ENCODE measurements at places on chromosomes 3 and 15.
A peak's percentile ranks its signal among the peaks of the same experiment; 100 is the strongest.

DNA sequence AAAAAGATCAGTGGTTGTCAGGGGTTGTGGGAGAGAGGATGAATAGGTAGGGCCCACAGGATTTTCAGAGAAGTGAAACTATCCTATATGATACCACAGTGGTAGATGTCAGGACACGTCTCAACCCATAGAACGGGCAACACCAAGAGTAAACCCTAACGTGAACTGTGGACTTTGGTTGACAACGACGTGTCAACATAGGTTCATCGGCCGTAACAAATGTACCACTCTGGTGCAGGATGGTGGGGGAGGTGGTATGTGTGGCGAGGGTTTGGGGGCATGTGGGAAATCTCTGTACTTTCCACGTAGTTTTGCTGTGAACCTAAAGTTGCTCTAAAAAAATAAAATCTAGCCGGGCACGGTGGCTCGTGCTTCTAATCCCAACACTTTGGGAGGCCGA, 13.0 kb upstream of the PIGZ start:
- no peak for ATAC-seq

- ATAC-seq = no peak
Measured at GRCh38 chr15:38714309-38715072, 149.9 kb upstream of the RASGRP1 start.

- ATAC-seq = peak; percentile 82
Measured at GRCh38 chr3:71185733-71186455, 397.6 kb downstream of the FOXP1 start.

DNA sequence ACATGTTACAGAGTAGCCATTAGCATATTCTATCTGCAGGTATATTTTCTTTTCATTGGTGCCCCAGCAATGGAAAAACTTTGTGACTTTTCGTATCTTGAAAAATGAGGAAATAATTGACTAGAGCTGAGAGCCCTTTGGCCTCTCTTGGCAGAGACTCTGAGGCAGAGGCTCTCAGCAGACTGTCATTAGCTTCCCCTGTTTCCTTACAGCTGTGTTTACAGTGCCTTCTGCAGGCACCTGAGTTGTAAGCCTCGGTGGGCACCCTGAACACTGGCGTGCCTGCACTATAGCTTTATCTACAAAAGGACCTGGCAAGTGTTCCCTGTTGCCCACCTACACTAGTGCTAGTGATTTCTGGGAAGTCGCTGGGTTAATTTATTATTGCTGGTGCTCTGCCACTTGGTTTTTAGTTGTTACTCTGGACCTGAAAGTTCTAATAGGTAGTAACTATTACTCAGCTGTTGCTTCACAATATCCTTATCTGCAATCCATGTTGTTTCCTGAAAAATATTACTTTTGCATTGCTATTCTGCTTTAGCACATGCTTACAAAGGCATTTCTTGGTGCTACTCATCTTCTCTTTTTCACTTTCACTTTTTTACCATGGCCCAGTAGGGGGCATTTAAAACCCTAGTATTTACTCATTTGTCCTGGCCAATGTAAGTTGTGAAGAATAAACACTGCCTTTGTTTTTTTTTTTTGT, 7.8 kb upstream of the GPR171 start:
- no peak for ATAC-seq

- no peak for ATAC-seq
Measured at GRCh38 chr3:31265646-31266428, 266.9 kb upstream of the STT3B start.

Data from activated CD4-positive, CD25-positive, alpha-beta regulatory T cell treated with anti-CD3 and anti-CD28 coated beads, Interleukin-2, amount 50 U/mL, for 24 hours (primary cell).